ENCODE measurements at places on chromosomes 1 and 21.
A peak's percentile ranks its signal among the peaks of the same experiment; 100 is the strongest.

DNA sequence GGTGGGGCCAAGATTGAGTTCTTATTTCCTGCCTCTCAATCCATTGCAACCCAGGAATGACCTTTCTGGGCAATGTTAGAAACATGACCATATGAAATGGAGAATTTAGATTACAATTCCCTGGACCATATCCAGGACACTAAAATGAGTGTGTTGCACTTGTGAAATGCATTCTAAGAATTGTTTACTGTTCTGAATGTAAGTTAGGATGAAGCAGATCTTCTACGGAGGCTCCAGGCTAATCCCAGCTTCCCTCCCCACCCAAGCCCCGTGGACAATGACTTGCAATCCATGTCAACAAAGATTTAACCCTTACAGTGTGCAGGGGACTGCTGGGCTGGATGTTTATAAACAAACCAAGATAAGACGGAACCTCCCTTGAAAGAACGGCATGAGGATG is 31.7 kb upstream of the HAO2 start:
- no peak for DNase-seq

GRCh38 chr1:228494970-228495853 is 8.0 kb downstream of the RNF187 start:
- no peak for DNase-seq

DNA sequence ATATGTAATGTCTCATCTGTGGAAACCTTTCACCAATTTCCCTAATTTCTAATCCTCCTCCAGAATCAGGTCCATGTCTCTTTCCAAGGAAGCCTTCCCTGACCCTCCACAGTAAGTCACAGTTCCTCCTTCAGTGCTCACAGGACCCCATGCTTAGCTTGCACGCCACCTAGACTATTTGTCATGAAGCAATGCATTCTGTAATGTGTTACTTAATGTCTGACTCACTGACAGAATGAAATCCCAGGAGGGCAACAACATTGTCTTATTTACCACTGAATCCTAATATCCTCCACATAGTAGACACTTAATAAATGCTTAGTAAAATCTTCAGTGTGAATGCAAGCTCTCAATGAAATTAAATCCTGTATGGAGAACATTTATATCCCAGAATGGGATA is 245.9 kb upstream of the PLD5 start:
- DNase-seq, result no peak

DNA sequence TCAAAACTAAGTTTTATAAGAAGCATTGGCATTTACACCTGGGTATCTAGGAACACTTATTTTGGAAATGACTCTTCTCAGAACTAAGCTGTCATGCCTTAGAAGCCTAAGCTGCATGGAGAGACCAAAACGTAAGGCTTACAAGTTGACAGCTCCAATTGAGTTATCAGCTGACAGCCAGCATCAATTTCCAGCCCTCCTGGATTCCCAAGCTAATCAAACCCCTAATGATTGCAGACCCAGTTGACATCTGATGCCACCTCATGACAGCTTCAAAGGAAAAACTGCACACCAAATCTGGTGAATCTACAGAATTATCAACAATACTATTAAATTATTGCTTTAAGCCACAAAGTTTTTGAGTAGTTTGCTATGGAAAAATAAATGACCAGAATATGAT is 187.6 kb upstream of the PRMT6 start:
- no peak for DNase-seq

- DNase-seq, result no peak
Observed at GRCh38 chr1:200367841-200368534, 41.8 kb downstream of the ZNF281 start.

GRCh38 chr1:224622831-224623230 is 6.7 kb downstream of the CNIH3 start:
- DNase-seq, result no peak

DNA sequence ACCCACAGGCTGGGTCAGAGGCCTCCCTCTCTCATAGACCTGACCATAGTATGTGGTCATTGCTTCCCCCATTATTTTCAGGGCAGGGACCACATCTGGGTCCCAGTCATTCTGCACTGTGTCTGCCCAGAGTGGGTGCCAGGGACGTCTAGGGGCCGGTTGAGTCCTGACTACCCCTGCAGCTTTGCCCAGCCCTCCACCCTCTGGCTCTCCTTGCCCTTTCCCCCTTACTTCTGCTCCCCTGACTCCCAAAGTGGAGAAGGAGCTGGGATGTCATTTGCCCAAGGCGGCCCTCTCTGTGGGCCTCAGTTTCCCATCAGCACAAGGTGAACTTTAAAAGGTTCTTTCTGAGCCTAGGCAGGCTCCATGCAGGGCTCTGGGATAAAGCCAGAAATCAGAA is 4.3 kb upstream of the TTC22 start:
- DNase-seq, result no peak

DNA sequence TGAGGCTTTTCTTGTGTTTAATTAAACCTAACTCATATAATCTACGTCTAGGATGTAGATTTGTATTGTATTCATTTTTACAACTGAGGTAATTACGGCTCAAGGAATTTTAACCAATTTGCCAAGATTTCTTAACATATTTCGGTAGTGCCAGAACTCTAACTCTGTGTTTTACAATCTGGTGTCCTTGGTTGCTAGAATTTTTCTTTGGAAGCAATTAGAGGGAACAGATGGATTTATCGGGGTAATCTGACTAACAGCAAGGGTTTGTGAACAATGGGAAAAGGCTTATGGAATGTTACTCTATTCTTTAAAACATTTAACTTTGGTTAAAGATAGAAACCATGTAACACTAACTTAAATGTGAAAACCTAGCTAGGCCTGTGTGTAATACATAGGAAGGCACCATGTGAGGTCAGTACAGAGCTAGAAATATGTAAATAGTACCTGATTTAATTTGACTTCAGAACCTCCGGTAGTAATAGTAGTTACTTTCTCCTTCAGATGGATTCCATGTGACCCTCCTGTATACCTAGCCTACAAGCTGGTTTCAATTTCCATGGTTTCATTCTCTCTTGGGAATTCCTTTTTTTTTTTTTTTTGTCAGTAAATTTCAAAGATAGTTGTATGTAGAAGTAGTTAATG is 1.2 kb downstream of the MTF2 start:
- peak; percentile 69 for DNase-seq

- DNase-seq, result no peak
Observed at GRCh38 chr1:29504196-29504595, 267.9 kb downstream of the PTPRU start.

DNA sequence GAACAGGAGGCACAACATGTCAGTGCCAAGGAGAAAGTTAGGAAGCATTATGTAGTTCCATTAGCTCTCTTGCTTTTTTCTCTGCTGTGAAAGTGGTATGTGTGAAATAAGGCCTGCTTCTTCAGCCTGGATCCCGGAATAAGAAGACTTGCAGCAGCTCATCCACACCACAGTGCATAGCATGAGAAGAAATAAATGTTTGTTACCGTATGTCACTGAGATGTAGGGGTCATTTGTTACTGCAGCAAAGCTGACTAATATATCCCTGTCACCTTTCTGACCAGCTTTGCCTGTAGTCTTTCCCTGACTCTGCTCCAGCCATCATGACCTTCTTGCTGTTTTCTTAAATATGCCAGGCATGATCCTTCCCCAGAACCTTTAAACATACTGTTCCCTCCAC is 20.5 kb upstream of the MCOLN3 start:
- DNase-seq, result no peak

- DNase-seq, result no peak
Observed at GRCh38 chr1:170674986-170675385, 11.1 kb downstream of the PRRX1 start.

- DNase-seq, result no peak
Observed at GRCh38 chr1:241503444-241503843, 16.1 kb downstream of the FH start.
